ENCODE measurements at places on chromosomes 13 and 19. TPM values are rescaled to one million over a fixed set of nuclear protein-coding genes. Genes with fewer than 3 reads are reported as not detected.
A peak's percentile ranks its signal among the peaks of the same experiment; 100 is the strongest.

GRCh38 chr19:48292798-48293197 lies 22.9 kb downstream of the ZNF114 start:
- no peaks in the 10 kb centered on the region for H3K36me3 ChIP-seq
- no peak overlapping the region for H3K4me3 ChIP-seq
- H3K27me3 ChIP-seq, result peaks cover 5% of the 10 kb centered on the region

DNA sequence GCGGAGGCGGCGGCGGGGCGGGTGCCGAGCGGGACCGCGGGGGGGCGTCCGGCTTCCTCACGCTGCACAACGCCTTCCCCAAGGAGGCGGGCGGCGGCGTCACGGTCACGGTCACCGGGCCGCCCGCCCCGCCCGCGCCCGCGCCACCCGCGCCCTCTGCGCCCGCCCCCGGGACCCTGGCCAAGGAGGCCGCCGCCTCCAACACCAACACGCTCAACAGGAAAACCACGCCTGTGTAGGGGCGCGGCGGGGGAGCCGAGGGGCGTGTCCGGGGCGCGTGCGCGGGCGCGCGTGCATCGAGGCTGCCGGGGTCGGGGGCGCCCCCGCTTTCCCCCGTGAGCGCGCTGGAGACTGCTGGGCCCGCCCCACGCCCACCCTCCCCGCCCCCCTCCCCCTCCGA lies 8.8 kb upstream of the CACNG6 start:
- peaks cover 9% of the 10 kb centered on the region for H3K36me3 ChIP-seq
- H3K4me3 ChIP-seq, result no peak overlapping the region
- H3K4me1 ChIP-seq, result peaks cover 13% of the 10 kb centered on the region
- no peak overlapping the region for H3K27ac ChIP-seq

DNA sequence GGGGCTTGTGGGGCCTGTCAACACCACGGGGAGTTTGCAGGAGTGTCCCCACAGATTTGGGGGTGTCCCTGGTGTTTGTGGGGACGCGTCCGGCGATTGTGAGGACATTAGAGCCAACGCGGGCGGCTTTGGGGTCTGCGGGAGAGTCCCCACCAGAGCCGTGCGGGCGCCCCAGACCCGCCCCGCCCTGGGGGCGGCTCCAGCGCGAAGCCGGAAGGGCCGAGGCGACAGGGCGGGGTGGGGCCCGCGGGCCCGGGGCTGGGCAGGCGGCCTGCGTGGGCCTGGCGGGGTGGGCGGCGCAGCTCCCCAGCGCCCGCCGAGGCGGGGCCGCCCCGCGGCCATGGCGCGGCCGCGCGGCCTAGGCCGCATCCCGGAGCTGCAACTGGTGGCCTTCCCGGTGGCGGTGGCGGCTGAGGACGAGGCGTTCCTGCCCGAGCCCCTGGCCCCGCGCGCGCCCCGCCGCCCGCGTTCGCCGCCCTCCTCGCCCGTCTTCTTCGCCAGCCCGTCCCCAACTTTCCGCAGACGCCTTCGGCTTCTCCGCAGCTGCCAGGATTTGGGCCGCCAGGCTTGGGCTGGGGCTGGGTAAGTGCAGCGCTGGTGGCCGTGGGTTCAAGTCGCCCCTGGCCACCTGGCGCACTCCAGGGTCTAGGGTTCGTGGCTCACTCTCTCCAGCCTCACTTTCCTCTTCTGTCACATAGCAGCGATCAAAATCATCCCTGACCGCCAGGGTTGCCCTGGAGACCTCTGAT lies 10.3 kb downstream of the PDE4A start:
- peak overlapping the region; percentile 90 for H3K27ac ChIP-seq
- peaks cover 72% of the 10 kb centered on the region for H3K4me1 ChIP-seq
- H3K4me3 ChIP-seq, result peak overlapping the region; percentile 91
- DNase-seq, result peak; percentile 63

DNA sequence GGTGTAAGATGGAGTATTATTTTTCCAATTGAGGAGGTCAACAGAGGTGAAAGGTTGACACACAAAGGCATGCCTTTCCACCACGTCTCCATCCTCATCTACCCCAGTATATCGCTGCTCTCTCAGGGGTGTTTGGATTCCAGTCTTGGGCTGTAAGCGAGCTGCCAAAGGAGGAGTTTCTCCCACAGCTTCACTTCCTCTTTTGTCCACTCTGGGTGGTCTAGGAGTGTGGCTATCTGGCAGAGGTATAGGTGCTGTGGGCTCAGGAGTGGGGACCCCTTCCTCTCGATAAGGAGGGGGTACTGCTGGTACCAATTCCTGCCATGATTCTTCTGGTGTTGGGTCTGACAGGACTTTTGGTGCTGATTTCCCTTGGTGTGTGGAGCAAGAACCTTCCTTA lies 39.4 kb downstream of the ZNF846 start:
- no peaks in the 10 kb centered on the region for H3K27me3 ChIP-seq
- H3K27ac ChIP-seq, result no peak overlapping the region
- H3K4me3 ChIP-seq, result no peak overlapping the region
- no peaks in the 10 kb centered on the region for H3K4me1 ChIP-seq
- no peaks in the 10 kb centered on the region for H3K36me3 ChIP-seq

GRCh38 chr13:30739761-30740642 lies 4.7 kb downstream of the ALOX5AP start:
- peak overlapping the region; percentile 88 for H3K27ac ChIP-seq
- peaks cover 73% of the 10 kb centered on the region for H3K4me1 ChIP-seq
- H3K4me3 ChIP-seq, result peak overlapping the region; percentile 78
- DNase-seq, result peak; percentile 90

GRCh38 chr13:94956417-94957110 lies 244.2 kb upstream of the SOX21 start:
- DNase-seq, result no peak
- no peak overlapping the region for H3K4me3 ChIP-seq
- H3K4me1 ChIP-seq, result no peaks in the 10 kb centered on the region

DNA sequence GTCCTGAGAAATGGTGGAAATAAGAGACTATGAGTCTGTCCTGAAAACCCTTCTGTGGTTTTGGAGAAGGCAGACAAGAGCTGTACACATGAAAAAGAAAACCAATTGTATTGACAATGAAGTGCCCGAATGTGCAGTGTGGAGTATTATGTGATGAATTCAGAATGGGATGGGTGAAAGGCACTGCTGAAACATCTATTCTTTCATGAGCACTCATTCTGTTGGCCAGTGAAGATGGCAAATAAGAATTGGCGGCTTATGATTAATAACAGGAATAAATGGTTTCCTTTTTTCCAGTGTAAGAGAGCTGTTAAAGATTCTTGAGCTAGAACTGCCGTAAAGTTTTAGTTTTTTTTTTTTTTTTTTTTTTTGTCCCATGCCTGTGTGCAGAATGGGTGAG lies 5.7 kb downstream of the POLR1D start:
- DNase-seq, result no peak
- H3K36me3 ChIP-seq, result peaks cover 63% of the 10 kb centered on the region
- no peak overlapping the region for H3K27ac ChIP-seq

DNA sequence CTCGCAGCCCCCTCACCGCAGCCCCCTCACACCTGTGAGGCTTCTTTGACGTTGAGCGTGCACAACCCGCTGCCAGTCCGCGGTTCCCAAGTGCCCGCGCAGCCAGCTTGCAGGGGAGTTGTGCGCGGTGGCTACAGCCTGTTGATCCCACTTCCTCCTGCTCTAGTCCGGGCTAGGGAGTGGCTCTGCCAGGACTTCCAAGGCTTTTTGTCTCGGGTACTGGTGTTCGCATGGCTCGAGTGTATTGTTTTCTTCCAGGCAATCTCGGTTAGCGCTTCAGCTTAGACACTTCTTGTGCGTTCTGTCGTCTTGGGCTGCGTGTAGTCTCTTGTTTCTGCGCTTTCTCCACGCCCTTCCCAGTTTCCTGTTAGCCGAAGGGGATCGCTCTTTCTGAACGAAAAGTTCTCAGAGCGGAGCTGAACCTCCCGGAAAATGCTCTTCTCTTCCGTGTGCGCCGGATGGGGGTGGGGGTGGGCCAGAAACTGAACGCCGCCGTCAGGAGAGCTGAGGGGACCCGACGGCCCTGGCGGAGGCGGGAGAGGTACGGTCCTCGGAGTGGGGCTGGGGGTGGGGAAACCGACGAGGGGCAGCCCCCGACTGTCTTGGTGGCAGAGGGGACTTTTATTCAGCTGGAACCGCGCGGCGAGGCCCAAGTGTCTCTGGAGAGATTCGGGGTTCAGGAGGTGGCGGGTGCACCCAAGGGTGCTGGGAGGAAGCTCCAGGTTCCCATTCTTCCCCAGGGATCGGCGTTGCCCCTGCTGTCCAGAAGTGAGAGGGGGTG lies 697 bp upstream of the DGKH start:
- H3K27me3 ChIP-seq, result peaks cover 12% of the 10 kb centered on the region
- H3K27ac ChIP-seq, result peak overlapping the region; percentile 88
- peak; percentile 79 for DNase-seq
- H3K4me1 ChIP-seq, result peaks cover 20% of the 10 kb centered on the region
- H3K36me3 ChIP-seq, result peaks cover 31% of the 10 kb centered on the region
- peak overlapping the region; percentile 90 for H3K4me3 ChIP-seq

DNA sequence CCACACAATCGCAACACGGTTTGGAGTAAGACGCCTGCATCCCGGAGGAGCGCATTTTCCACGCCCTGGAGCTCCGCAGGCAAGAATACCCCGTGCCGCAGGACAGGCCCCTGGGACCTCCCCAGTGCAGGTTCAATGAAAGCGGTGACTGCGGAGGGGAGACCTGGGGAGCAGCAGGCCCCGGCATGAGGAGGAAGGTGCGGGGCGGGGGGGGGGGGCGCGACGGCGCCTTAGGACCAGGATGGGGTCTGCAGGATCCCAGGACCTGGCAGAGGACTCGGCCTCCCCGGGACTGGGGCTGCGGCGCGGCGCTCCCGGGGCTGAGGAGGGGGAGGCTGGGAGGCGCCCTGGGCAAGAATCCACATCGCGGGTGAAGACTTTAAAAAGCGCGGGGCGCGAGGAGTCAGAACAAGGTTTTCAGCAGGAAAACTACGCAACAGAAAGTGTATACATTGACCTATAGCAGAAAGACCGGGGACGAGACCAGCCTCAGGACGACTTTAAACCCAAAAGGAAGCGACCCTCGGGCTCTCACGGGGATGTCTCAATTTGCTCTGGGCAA lies 432 bp downstream of the ZNF611 start:
- peak overlapping the region; percentile 88 for H3K27ac ChIP-seq
- H3K27me3 ChIP-seq, result no peaks in the 10 kb centered on the region
- DNase-seq, result no peak
- H3K36me3 ChIP-seq, result peaks cover 34% of the 10 kb centered on the region
- peaks cover 21% of the 10 kb centered on the region for H3K4me1 ChIP-seq

DNA sequence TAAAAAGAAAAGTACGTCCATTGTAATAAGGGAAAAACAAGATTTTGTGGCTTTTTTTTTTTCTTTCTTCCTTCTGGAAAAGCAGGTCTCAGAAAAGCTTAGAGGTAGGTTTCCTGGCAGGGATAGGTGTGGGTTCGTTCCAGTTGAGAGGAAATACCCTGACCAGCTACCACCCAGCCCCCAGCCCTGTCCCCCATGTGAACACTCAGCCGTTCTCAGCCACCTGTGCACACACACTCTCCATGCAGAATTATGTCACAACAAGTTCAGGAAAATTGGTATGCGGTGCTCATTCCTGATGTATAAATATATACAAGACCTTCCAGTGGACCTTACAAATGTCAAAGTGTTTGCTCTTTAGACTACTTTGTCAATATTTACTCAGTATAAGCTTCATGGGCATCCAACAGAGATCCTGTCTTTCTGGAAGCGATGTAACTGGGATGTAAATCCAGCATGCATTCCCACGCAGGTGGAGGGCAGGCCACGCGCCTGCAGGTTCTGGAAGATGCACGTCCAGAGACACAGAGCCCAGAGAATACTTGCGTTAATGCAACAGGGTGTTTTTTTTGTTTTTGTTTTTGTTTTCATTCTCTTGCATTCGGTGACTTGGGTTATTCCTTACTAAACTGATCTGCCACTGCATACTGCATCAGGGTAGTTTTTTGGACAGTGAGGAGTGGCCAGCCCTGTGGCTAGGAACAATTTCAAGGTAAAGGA lies 68.8 kb downstream of the TSHZ3 start:
- no peaks in the 10 kb centered on the region for H3K27me3 ChIP-seq
- no peak overlapping the region for H3K27ac ChIP-seq
- H3K4me3 ChIP-seq, result no peak overlapping the region
- no peak for DNase-seq
- H3K36me3 ChIP-seq, result no peaks in the 10 kb centered on the region

- H3K27me3 ChIP-seq, result peaks cover 18% of the 10 kb centered on the region
- H3K36me3 ChIP-seq, result no peaks in the 10 kb centered on the region
- no peak for DNase-seq
- H3K4me3 ChIP-seq, result no peak overlapping the region
- H3K27ac ChIP-seq, result no peak overlapping the region
Measured at GRCh38 chr13:25131881-25132420, 36.0 kb downstream of the PABPC3 start.

DNA sequence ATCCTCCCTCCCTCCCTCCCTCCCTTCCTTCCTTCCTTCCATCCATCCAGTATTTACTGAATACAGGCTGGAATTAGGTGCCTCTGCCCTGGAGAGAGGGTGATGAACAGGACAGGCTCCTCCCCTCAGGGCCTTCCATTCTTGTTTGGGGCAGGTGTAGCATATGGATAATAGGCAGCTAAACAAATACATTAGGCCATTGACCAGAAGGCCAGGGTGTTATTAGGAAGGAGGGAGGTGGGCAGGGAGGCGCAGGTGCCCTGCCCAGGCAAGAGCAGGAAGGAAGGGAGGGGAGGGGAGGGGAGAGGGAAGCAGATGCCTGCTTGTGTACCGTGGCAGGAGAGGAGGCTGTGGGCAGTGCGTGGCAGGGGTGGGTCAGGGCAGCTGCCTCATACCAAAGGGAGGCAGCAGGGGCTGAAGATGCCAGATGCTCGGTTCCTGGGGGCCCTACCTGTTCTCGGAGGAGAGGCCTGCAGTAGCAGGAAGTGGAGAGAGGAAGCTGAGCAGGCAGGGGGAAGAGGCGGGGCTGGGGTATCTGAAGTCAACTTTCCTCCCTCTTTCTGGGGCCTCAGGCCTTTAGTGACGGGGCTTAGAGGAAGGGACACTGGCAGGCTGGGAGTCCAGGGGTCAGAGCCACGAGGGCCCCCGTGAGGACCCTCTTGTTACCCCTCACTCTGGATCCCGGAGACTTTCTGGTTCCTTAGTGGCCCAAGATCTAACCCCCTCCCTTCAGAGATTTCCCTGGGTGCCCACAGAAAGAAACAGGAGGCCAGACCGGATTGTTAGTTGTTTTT lies at the start of gene RINL:
Gene RINL (minus strand): TSS at position 495 of the 794 bp plus-strand sequence. CDS start 1,533 bp downstream, outside the sequence.
- DNase-seq, result peak; percentile 90
- no peaks in the 10 kb centered on the region for H3K27me3 ChIP-seq
- peak within 1 kb of the TSS; percentile 97 for H3K4me3 ChIP-seq
- H3K27ac ChIP-seq, result peak within 1 kb of the TSS; percentile 96
- H3K4me1 ChIP-seq, result peaks cover 28% of the 10 kb centered on the region

- no peaks in the 10 kb centered on the region for H3K27me3 ChIP-seq
- H3K4me3 ChIP-seq, result no peak overlapping the region
- no peak for DNase-seq
- no peaks in the 10 kb centered on the region for H3K36me3 ChIP-seq
- H3K27ac ChIP-seq, result no peak overlapping the region
Measured at GRCh38 chr13:96730676-96731075, 263.6 kb downstream of the OXGR1 start.

- peak overlapping the region; percentile 89 for H3K27ac ChIP-seq
- DNase-seq, result peak; percentile 67
- H3K4me1 ChIP-seq, result peaks cover 33% of the 10 kb centered on the region
- peak overlapping the region; percentile 20 for H3K4me3 ChIP-seq
- no peaks in the 10 kb centered on the region for H3K27me3 ChIP-seq
- peaks cover 11% of the 10 kb centered on the region for H3K36me3 ChIP-seq
Measured at GRCh38 chr19:34997071-34997617, 3.0 kb upstream of the GRAMD1A start.

GRCh38 chr13:44936246-44936645 lies 53.0 kb downstream of the NUFIP1 start:
- H3K36me3 ChIP-seq, result peaks cover 5% of the 10 kb centered on the region
- DNase-seq, result no peak
- no peak overlapping the region for H3K27ac ChIP-seq
- H3K27me3 ChIP-seq, result no peaks in the 10 kb centered on the region
- no peak overlapping the region for H3K4me3 ChIP-seq

The RFXANK gene
- 113 TPM for total RNA-seq

The COL4A2 gene
- total RNA-seq, result not detected

The DACT3 gene
- 3.2 TPM for total RNA-seq

The MEIS3 gene
- total RNA-seq, result not detected

The ANKLE1 gene
- 17.9 TPM for total RNA-seq

The ZNF665 gene
- 2.3 TPM for total RNA-seq
